Stimulated activated CD8-positive, alpha-beta memory T cell treated with anti-CD3 and anti-CD28 coated beads, Interleukin-15, amount 100 ng/mL, for 48 hours (primary cell): ENCODE measurements at places on chromosomes 3 and 15.

DNA sequence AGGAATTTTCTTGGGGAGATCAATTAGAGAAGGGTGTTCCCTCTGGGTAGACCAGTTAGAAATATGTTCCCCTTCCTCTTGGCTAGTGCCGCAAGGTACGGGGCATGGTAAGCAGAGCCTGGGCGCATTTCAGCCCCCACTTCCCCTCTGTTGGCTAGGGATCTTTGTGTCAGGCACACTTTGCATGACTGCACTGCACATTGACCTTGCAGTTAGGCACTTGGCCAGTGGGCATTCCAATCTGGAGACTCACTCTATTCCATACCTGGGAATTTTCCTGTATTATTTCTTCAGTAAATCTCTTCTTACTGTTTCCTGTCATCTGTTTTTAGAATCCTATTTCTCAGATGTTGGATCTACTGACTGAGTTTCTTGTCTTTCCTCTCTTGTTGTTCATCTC is 30.0 kb upstream of the CACNA1D start:
- no peak for DNase-seq

- DNase-seq: no peak
These were observed 97.9 kb upstream of the EIF1B start for GRCh38 chr3:40211579-40211978.

- no peak for DNase-seq
These were observed 17.2 kb upstream of the CCR4 start for GRCh38 chr3:32934150-32934742.

GRCh38 chr3:189787632-189788031 is 156.4 kb downstream of the TP63 start:
- no peak for DNase-seq

DNA sequence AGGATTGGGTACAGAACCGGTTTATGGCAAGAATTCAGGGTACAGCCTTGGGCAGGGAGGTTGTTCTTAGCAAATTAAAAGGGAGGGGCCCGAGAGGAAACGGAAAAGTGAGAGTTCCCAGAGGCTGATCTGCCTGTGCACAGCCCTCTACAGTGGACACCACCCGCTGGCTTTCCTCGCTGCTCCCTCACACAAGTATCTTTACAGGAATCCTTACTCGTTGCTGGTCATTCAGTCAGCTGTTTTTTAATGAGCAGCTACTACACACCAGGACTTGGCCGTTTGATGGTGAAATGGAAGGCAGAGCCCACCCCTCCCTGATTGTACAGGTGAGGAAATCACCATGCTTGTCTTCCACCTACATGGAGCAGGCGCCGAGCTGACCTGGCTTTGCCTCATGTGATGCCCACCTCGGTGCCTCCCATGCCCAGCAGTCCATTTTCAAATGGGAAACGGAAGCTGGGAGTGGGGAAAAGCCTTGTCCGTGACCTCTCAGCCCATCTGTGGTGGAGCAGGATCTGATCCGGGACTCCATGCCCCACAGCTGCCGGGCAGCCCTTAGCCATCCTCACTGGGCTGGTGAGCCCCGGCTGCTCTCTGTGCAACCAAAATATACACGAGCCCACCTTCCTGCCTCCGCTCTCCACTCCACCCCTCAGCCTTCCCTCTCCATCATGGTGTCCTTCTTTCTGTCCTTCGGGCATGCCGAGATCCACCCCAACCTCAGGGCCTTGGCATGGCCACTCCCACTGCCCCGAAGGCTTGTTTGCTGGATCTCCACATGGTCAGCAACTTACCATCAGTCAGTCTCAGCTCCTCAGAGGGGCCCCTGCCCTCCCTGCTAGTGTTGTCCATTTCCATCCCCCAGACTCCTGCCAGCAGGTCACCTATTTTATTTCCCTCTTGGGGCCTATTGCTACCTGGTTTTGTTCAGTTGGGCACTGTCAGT is 33.3 kb upstream of the FGD5 start:
- no peak for DNase-seq

GRCh38 chr3:186152361-186152798 is 43.5 kb upstream of the ETV5 start:
- no peak for DNase-seq

GRCh38 chr3:26104851-26105251 is 315.0 kb downstream of the OXSM start:
- no peak for DNase-seq

DNA sequence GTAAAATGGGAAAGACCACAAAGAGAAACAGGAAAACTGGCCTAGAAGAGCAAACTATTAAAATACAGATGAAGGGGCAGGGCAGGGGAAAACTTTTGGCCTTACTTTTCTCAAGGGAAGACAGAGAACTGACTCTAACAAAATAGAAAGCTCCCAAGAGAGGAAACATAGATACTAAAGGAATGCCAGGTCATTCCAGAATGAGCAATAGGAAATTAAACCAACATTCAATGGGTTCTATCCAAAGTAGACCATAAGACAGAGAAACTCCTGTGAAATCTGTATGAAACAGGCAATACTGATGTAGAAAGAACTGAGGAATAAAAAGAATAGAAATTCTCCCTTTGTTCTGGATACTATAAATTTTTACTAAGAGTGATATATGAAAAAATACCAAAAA is 491.8 kb downstream of the MECOM start:
- DNase-seq: no peak

DNA sequence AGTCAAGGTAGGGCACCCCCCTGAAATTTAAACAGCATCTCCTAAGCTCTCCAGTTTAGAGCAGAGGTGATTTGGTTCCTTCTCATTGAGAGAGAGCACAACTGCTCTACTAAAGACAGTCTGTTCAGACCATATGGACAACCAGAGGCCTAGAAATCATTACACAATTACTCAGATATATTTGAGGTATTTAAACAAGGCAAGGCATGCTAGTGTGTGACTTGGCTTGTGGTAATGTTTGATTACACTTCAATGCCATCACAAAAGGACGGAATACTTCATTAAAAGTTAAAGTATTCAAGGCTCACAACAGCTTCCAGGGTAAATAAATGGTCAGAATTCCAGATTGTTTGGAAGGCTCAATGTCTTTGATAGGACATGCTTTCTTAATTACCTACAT is 110.2 kb downstream of the LRTM1 start:
- no peak for DNase-seq

DNA sequence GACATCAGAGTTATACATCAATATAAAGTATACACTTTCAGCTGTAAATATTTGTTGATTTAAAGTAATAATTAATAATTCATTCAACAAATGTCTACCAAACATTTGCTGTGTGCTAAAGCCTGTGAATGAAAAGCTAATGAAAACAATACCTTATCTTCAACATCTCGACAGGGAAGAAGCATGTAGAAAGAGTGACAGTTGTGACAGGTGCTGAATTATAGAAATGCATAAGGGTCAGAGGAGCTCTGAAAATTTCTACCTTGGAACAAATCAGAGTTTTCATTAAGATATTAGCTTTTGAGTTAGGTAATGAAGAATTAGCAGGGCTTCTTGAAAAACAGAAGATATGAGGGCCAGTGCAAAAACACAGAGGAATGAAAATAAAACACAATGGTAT is 739.2 kb downstream of the VGLL3 start:
- no peak for DNase-seq

- no peak for DNase-seq
These were observed 14.8 kb upstream of the HCN4 start for GRCh38 chr15:73383310-73384189.

DNA sequence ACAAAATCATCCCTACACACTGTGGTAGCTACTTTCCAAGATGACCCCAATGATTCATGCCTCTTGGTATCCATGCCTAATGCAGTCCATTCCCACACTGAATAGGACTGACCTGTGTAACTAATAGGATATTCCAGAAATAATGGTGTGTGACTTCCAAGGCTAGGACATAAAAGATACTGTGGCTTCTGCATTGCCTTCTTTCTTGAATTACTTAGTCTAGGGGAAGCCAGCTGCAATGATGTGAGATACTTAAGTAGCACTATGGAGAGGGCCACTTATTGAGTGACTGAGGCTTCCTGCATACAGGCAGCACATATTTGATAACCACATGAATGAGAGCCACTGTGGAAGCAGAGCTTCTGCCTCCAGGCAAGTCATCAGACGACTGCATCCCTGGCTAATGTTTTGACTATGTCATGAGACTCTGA is 50.1 kb downstream of the NR1I2 start:
- no peak for DNase-seq

GRCh38 chr3:138434875-138435772 is 708 bp downstream of the ESYT3 start:
- no peak for DNase-seq

DNA sequence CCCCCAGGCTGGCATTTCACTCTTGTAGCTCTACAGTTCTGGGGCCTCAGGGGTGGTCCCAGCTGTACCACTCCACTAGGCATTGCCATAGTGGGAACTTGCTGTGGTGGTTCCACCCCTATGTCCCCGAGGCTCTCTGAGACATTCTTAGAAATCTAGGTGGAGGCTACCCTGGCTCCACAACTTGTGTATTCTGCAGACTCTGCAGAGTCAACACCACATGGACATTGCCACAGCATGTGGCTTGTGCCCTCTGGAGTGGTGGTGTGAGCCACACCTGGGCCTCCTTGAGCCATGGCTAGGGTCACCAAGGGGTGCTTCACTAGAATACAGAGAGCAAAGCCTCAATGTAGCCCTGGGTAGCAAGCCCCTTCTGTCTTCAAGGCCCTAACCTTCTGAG is 54.4 kb upstream of the STRIT1 start:
- DNase-seq: no peak

DNA sequence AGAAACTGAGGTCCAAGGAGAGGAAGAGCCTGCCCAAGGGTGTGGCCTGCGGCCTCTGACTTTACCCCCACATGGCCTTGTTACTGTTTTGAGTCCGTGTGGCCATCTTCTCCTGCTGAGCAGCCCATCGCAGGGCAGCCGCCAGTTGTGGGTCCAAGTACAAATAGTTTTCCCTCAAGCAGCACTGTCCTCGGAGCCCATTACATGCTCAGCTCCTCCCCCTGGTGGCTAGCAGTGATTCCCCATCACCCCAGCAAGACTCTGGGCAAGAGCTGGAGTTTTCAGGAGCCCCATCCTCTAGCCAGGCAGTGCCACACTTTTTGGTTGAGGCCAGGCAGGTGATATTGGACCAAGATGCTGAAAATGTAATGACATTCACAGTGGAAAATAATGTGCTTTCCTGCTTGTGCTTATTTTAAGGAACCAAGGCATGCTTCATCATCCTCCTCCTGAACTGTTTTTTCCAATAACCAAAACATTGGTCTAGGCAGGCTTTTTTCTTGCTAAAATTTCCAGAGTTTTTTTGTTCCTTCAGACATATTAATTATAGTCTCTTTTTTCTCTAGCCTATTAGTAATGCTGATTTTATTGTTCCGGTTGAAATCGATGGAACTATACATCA is 23.2 kb upstream of the VILL start:
- DNase-seq: peak; percentile 36

DNA sequence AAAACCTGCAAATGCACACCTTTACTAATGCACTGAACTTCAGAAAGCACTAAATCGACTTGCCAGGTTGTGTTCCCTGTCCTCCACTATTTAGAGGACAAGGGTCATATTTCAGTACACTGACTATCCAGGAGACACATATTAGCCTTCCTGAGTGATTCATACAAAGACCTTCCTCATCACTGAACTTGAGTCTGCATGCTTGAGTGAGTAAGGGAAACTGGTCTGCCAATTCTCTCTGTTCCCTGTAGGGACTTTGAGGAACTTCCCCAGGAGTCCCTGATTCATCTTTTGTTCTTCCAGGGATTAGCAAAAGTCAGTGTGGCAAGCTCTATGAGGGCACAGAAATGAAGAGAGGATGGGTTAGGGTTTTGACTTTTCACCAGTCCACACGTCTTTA is 565.9 kb downstream of the PDCD6IP start:
- DNase-seq: no peak

- no peak for DNase-seq
These were observed 79.1 kb upstream of the HACD2 start for GRCh38 chr3:123663977-123664376.

DNA sequence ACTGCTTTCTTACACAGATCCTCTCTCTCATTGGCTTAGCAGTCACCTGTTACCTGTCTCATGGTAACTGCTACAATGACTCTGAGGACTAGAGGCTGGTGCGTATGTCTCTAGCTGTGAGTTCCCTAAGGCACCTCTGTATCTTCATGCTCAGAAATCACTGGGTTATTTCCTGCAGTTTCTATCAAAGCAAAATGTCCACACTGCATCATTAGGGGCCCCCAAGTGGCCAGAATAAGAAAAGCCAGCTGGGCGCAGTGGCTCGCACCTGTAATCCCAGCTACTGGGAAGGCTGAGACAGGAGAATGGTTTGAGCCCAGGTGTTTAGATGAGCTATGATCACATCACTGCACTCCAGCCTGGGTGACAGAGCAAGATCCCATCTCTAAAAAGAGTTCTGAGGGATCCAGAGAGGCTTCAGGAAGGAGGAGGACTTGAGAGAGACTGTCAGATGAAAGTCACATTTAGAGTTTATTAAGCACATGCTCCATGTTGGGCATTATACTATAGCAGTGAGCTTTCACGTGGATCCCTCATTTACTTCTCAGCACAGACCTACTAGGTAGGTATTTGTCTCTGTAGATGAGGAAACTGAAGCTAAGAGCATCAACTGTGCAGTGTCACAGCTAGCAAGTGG is 2.3 kb upstream of the VPS18 start:
- no peak for DNase-seq

- no peak for DNase-seq
These were observed 875 bp upstream of the NT5DC2 start for GRCh38 chr3:52534281-52535183.

- no peak for DNase-seq
These were observed 34.1 kb downstream of the NGLY1 start for GRCh38 chr3:25749031-25749581.

DNA sequence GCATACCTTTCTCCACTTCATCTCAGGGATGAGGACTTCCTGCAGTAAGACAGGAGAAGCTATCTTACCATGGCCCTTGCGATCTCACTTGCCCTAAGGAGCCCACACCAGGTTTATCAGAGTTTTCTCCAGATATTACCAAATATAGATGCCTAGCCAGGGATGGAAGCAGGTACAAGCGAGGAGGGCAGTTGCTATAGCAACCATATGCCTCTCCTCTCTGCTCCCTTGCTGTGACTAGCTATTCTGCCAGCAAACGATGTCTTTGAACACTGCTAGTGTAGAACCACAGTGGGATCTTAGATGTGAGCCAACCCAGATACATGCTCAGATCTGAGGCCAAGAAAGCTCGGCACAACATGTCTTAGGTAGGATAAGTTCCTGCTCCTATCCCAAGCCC is 33.9 kb downstream of the GRAMD2A start:
- no peak for DNase-seq

GRCh38 chr15:70935631-70936030 is 43.0 kb downstream of the LRRC49 start:
- no peak for DNase-seq

DNA sequence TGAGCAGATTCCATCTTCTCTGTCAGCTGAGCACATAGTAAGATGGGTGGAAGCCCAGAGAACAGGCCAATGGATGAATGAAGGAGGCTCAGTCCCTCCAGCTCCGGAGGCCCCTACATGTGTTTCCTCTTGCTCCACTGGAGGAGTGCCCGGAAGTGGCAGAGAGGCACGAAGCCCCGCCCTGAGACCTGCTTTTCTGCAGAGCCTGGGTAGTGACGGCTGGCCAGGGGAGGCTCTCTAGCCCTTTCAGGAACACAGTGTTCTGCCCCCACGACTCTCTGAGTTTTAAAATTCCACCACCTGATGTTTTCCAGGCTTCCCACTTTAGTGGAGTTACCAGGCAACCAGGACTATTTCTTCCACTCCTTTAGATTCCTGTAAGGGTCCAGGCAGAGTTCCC is 149.4 kb upstream of the SLC6A11 start:
- no peak for DNase-seq
